ENCODE measurements at places on chromosomes 4 and X. TPM values are rescaled to one million over a fixed set of nuclear protein-coding genes. Genes with fewer than 3 reads are reported as not detected.

- no peak for DNase-seq
Observed at GRCh38 chr4:77344784-77345183, 187.8 kb downstream of the CCNG2 start.

DNA sequence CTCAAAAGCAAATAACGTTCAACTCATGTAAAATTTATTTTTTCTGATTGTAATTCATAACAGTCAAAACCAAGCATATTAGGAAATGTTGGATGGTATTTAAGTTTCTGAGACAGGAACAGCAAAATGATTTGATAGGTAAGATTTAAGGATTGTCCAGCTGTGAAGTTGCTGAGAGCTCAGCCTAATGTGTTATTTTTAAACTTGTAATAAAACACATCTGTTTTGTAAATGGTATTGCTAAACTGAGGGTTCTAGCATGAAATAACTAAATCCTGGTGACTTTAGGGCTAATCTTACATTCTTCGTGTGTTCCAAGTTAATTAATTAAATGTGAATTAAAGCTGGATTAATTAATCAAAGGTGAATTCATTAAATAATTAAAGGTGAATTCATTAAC, 13.3 kb downstream of the TLR10 start:
- no peak for DNase-seq

Gene DCAF4L1
- total RNA-seq, result not detected

GRCh38 chr4:47442980-47443379, 20.5 kb downstream of the COMMD8 start:
- no peak for DNase-seq

DNA sequence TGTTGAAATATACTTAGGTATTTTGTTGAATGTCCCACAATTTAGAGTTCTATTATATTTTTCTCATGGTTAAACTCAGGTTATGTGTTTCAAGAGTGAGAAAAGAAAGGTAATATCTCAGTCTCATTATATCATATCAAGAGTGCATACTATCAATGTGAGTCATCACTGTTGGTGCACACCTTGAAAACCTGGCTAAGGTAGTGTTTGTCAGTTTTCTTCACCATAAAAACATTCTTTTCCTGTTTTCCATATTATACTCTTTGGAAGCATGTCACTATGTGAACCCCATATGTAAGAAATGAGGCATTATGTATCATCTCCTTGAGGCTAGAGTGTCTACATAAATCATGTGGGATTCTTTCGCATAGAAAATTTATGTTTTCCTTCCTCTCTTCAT, 307.6 kb upstream of the CTSO start:
- no peak for DNase-seq

DNA sequence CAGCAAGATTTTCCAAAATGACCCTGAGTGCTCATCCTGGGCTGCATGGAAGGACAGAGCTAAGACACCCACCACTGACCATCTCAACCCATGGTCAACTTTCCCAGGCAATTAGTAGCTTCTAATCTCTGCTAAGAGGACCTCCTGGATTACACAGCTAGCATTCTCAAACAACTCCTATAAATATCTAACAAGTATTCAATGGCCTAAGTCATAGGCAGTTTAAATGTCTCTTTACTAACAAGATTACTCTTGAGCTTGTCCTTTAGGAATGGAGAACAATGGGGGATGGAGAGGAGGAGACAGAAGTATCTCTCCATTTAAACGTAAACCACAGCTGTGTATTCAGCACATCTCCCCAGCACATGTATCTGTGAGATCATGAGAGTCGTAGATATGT, 118.1 kb downstream of the WDFY3 start:
- DNase-seq, result no peak

DNA sequence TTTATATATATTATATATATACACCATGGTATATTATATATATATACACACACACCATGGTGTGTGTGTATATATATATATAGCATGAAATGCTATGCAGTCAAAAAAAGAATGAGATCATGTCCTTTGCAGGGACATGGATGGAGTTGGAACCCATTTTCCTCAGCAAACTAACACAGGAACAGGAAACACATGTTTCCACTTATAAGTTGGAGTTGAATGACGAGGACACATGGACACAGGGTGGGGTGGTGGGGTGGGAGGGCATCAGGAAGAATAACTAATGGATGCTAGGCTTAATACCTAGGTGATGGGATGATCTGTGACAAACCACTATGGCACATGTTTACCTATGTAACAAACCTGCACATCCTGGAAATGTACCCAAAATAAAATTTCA, 293.6 kb upstream of the NDST3 start:
- no peak for DNase-seq

Gene SLC10A4
- 1.2 TPM for total RNA-seq

Gene TEX11
- total RNA-seq, result not detected

All from M059J (cell line).